Left forelimb (tissue), 1 donor: ENCODE measurements at places on chromosomes 6 and 20.

GRCh38 chr20:43322851-43323250, 133.1 kb upstream of the PTPRT start:
- no peak for DNase-seq

- DNase-seq = no peak
Observed at GRCh38 chr6:130864344-130864743, 37.1 kb downstream of the SMLR1 start.

- DNase-seq = peak; percentile 86
Observed at GRCh38 chr20:58597249-58597891, 53.7 kb upstream of the STX16 start.

DNA sequence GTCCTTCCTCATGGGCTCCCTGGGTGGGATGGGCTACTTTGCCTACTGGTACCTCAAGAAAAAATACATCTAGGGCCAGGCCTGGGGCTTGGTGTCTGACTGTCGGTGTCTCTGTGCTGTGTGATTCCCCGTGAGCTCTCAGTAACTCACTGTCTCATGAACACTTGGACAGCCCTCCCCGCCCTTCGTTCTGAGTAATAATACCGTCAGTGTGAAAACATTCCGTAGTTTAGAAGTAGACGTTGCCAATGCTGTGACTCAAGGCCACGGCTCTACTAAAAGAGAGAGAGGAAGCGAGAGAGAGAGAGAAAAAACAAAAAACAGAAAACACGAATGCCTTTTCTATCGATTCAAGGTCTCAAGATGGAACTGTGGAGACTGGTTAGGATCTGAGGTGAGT, 31.8 kb downstream of the FITM2 start:
- no peak for DNase-seq

DNA sequence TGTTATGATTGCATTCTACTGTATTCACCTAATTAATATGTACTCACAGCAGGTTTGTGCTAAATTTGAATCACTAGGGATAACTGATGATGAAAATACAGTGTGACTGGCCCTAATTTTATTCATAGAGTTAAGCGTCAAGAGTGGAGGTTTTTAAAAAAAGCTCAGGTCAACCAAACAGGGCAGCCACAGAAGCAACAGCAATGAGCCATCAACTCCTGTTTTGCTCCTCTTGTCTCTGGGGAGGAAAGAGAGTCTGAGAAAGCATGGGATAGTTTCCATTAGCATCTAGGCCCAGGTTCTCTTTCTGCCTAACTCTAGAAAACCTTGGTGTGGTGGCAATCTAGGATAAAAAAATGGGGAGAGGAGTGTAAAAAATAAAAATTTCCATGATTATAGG, 122.1 kb downstream of the OGFRL1 start:
- no peak for DNase-seq

DNA sequence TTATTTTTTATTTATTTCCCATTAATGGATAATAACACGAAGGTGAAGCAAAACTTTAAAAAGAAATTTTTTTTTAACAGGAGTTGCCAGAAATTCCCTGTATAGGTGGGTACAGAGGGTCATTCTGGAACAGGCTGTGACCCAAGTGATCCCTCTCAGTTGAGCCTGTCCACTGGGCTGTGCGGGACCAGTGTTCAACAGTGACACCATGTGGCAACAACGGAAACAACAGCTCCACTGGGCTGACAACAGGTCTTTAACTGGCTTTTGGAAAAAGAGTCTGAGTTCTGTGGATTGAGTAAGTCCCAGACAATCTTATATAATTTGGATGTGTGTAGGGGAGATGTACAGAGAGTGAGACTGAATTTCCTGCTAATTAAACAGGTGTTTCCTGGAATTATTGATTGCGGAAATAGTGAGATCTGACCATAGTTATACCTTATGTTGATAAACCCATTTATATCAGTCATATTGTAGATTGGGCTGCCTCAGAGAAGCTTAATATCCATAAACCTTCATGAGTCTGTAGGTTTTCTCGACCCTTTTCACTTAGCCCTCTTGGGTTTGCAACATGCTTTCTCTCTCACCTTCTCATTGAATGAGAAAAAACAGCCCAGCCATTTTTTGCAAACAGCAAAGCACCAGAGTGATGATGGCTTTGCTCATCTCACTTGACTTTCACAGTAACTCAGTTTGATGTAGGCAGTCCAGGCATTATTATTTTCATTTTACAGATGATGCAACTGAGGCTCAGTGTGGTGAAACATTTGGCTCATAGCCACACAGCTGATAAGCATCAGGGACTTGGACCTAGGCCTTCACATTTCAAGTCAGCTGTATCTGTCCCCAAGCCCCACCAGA, 17.5 kb downstream of the KIAA1755 start:
- DNase-seq = no peak

- no peak for DNase-seq
Observed at GRCh38 chr20:18808712-18809111, 4.9 kb upstream of the SCP2D1 start.

- no peak for DNase-seq
Observed at GRCh38 chr20:32251470-32251869, 26.0 kb upstream of the KIF3B start.

- DNase-seq = no peak
Observed at GRCh38 chr6:35728683-35729678, 7.9 kb upstream of the ARMC12 start.

DNA sequence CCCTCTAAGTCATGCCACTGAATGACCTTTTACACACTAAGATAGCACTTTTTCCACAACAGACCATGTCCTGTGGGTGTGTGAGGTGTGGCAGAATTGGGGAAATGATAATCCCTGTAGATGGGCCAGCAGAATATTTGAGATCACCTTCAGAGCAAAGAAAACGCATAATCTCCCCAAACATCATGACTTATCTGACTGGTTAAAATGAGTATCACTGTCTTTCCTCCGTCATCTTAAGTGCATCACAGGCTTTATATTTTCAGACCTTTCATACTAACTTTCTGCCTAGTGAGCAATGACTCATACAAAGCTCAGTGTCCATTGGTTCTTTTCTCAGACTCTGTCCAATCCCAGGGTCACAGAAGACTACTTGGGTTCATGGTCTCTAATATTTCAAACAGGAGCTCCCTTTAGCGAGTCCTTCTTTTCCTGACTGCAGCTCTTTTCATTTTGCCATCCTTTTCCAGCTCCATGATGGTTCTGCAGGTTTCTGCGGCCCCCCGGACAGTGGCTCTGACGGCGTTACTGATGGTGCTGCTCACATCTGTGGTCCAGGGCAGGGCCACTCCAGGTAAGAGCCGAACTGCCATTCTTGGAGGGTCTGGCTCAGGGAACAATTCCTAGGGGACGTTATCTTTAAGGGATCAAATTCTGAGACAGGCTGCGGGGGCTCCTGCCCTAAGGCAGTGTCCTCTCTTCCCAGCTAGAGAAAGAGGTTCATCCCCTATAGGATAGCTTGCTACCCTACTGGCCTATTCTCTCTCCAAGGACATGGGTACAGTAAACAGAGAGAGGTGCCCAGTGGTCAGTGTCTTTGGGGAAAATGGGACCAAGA, at the start of gene HLA-DPB1:
HLA-DPB1 (plus strand) TSS at position 423 of the 838 bp plus-strand sequence; CDS start at position 475, 52 bp downstream.
- DNase-seq = no peak

DNA sequence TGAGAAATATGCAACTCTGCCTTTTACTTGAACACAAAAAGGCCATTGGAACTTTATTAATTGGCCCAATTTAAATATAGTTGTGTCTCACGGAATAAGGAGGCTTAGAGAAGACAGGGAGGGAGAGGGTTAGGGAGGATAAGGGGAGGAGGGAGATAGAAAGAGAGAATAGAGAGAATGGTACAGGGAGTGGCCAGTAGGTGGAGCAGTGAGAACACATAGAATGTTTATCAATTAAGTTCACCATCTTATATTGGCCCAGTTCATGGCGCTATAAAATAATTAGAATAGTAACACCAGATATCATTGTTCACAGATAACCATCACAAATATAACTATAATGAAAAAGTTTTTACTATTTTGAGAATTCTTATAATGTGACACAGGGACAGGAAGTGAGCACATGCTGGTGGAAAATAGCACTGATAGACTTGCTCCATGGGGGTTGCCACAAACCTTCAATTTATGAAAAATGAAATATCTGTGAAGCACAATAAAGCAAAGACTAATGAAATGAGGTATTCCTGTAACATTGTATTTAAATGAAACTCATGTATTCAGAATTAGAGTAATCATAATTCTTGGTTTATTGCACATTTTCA, 374.1 kb upstream of the MANEA start:
- DNase-seq = no peak

- DNase-seq = no peak
Observed at GRCh38 chr20:60497298-60498035, 539.2 kb downstream of the CDH26 start.

DNA sequence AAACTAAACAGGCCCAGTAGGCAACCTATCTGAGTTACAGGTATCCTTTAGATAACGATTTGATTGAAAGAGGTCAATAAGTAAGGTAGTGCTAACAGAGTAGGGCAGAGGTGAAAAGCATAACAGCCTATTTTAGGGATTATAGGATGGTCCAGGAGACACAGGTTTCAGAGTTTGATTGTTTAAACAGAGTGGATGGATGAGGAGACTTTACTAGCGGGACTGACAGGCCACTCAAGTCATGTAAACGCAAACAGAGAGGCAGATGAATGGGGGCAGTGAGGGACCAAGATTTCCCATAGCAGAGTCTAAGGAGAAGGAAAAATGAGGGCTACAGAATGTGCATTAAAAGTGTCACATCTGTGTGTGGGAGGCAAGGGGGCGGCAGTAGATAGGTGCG, 4.8 kb downstream of the NEDD9 start:
- no peak for DNase-seq

GRCh38 chr20:62774762-62775161, 21.5 kb upstream of the MRGBP start:
- DNase-seq = no peak
